NCI-H446 (cell line): ENCODE measurements at places on chromosomes 7 and 10.

GRCh38 chr10:120972259-120972658 lies 121.1 kb downstream of the WDR11 start:
- DNase-seq = peak; percentile 42

DNA sequence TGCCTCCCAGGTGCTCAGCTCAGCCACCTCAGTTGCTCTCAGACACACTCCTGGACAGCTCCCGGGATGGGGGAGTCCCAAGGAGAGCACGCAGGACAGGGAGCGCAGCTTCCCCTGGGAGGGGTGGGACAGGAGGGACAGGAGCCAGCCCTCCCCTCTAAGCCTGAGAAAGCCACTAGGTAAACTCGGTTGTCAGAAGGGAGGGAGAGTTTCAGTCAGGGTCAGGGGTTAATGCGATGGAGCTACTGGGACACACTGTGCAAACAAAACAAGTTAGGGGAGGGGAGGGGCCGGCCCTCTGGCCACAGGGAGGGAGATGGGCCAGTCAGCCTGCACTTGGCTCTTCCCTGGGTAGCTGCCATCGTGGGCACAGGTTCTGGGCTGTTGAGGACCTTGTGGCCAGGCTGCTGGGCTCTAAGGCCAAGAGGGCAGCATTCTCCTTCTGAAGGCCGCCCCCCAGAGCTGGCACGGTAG lies 31.1 kb downstream of the KAZALD1 start:
- no peak for DNase-seq

- DNase-seq = no peak
These were observed 153.5 kb downstream of the RNF216 start for GRCh38 chr7:5627745-5628547.

DNA sequence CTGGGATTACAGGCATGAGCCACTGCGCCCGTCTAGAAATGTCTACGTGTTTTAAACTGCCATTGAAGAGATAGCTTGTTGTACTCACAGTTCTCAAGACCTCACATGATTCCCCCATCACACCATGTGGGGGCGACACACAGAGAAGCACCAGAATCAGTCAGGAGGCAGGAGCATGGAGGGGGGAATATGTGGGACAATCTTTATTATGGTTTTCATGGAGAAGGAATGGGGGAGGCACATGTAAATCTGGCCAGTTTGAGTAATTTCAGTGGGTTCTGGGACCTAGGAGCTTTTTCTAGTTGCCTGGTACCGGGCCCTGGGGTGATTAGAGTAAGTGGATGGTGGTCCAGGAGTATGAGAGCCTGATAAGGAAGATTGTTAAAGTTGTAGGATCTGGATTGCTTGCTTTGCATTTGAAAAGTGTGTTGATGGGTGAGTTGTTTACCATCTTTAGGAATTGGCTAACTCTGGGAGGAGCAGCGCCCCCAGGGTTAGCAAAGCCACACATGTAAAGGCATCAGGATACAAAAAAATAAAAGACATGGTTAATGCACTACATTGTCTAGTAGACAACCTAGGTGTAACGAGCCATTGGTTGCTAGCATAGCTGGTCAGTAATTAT lies 85.4 kb upstream of the SLC13A1 start:
- no peak for DNase-seq

GRCh38 chr10:88934900-88935672 lies 17.5 kb downstream of the ACTA2 start:
- DNase-seq = peak; percentile 18

GRCh38 chr7:45092100-45092930 lies 3.5 kb upstream of the NACAD start:
- DNase-seq = no peak

DNA sequence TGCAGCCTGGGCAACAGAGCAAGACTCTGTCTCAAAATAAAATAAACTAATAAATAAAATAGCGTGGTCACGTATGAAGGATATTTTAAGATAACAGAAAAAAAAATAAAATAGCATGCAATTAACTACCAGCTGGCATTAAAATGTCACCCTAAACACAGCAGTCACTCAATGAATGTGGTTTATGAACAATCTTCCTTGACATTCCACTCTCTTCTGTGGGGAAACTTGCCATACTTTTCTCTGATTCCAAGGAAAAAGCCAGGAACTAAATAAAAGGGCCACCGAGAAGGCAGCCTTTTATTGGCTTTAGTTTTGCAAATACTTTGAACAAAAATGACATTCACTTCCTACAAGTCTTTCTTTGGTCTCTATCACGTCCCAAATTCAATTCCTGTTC lies 266.6 kb downstream of the PARD3 start:
- DNase-seq = no peak

GRCh38 chr7:18177815-18178660 lies 150.4 kb upstream of the PRPS1L1 start:
- no peak for DNase-seq

DNA sequence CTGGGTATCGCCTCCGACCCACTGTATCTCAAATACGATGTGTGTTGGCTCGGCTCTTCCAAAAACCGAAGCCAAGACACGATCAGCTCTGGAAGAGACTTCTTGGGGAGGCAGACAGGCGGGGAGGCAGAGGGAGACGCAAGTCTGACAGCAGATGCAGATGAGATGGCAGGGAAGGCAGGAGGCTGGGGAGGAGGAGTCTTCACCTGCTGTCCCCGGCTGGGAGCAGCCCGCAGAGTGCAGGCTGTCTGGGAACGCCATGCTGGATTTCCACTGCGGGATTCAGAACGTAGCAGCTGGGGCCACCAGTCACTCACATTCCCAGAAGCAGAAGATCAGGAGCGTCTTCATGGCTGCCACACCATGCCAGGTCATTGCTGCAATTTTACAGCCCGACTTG lies 29.4 kb downstream of the CTBP2 start:
- DNase-seq = no peak

GRCh38 chr10:61837755-61838171 lies 63.7 kb upstream of the ARID5B start:
- DNase-seq = no peak
